ENCODE measurements at places on chromosomes 4 and X.

DNA sequence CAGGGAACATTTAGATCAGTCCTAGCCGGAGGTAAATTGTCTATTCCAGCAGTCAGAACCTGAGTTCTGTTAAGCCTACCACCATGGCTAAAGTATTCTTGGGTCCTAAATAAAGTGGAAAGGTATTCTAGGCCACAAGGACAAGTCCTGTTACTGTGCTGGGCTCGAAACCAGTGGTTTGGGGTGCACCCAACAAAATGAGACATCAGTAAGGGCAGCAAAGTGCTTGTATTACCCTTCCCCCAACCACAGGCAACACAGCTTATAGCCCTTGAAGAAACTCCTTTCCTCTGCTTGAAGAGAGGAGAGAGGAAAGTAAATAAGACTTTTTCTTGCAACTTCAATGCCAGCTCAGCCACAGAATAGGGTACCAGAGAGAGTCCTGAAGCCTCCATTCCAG lies 1345.6 kb downstream of the PCDH18 start:
- no peak for DNase-seq

DNA sequence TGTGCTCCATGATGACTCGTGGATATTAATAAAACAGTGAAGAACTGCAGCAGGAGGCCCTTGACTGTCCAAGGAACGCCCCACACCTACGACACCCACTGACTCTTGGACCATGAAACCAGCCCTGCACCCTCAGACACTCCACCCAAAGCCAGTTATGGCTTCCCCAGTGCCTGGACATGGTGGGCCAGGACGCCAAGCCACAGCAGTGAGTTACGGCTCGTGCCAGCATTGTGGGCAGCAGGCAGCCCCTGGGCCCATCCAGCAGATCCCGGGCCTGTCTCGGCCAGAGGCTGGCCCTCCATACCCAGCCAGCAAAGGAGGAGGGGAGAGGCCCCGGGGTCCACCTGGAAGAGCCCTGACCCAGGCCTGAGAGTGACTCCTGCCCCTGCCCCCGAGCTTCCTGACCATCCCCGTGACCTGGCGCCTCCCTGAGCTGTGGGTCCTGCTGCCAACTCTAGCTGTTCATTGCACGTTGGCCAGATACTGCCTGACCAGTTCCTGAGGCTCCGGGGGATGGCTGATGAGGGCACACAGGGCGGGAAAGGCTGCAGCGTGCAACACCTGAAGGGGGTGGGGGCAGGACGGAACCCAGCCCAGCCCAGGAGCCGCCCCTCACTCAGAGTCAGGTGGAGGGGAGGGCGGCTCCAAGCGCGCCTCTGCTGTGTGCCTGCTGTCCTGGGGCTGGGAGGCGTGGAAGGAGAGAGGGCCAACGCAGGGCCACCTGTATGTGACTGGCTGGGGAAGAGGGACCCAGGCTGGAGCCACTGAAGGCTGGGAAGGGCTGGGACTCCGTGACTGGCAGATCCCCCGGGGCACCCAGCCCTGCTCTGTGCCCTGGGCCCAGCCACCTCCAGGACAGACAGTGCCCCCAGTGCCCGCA lies 739 bp downstream of the SLC49A3 start:
- DNase-seq: no peak

- DNase-seq: no peak
Observed at GRCh38 chrX:92270936-92271855, 492.0 kb downstream of the PCDH11X start.

DNA sequence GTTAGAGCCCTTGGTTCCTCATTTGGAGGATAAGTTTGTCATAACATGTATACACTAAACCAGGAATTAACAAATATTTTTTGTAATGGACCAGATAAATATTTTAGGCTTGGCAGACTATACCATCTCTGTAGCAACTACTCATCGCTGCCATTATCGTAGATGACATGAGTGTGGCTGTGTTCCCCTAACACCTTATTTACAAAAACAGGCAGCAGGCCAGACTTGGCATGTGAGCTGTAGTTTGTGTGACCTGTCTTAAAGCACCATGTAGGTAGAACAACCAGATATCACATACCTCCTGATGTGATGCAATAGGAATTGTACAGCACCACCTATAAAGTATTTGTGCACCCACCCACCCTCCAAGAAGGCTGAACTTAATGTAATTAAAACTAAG lies 82.0 kb downstream of the RASGEF1B start:
- no peak for DNase-seq

DNA sequence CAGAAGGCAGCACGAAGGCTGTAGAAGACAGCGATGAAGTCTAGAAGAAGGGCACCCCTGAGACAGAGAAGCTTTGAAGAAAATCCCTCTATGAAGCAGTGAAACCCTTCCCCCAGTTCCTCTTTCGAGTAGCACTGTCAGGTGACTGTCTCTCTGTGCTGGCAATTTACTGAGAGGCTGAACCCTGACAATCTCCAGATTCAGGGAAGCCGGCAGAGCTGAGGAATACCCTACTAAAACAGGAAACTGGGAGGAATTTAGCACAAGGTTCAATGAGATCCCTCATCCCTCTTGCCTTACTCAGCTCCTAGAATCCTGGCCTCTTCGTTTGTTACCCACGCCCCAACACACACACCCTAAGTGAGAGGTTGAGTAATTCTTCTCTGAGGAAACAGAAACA lies 239.7 kb upstream of the NOCT start:
- no peak for DNase-seq

DNA sequence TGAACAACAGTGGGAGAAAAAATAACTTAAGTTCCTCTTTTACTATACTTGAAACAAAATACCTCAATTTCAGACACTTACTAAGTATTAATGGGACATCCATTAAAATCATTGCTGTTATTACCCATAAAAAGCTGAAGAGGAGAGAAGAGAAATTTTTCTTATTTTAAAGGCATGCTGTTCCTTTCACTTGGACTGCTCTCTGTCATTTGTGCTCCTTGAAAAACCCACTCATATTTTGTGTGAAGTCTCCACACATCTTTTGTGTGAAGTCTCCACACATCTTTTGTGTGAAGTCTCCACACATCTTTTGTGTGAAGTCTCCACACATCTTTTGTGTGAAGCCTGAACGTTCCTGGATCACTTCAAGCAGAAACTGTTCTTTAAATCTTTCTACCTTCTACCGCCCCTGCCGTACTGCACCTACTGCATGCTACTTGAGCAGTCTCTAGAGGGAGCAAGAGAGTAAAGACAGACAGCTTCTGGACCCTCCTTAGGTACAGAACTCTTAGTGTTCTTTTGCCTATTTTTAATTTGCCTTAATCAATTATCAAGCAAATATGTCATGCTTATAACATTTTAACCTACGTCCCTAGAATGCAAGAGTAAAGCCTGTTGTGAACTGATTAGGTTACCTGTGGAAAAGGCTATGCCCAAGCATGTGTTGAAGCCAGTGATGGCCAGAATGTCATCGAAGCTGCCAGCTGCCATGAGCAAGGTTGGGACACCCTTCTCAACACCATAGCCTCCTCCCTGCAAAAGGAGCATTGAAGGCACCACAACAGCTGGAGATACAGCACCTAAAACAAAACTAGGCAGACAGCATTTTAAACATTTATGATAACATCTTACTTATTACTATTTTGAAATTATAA lies 27.1 kb upstream of the SLC9B1 start:
- DNase-seq: peak; percentile 65

GRCh38 chrX:100643956-100644860 lies at the start of gene SRPX2:
SRPX2 (plus strand) TSS chrX:100644199; CDS start chrX:100646323, 2,124 bp downstream.
- DNase-seq: no peak

- no peak for DNase-seq
Observed at GRCh38 chrX:13661735-13662288, 8.9 kb downstream of the TCEANC start.
